Stimulated activated naive CD8-positive, alpha-beta T cell treated with anti-CD3 and anti-CD28 coated beads, Interleukin-15, Interleukin-2, amounts not matched to agents 100 U/mL and 50 U/mL, for 24 hours (primary cell): ENCODE measurements at places on chromosomes 16 and 17.

DNA sequence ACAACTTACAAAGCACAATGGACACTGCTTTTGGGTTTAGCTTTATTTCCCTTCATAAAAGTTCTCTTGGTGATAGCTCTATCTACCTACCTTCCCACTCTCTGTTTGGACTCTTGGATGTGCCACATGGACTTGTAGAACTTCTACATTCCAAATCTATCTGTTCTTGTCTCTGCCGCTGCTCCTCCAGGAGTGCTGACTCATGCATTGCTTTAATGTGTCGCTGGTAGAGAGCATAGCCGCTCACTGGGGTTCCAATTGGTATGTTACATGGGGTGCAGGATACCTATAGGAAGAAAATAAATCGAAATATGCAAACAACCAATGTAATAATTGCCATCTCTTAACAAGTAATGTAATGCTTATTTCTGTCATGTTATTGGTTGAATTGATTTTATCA, 92.1 kb downstream of the TTC19 start:
- no peak for DNase-seq

GRCh38 chr16:14303639-14304394, 232.7 kb downstream of the MRTFB start:
- no peak for DNase-seq

DNA sequence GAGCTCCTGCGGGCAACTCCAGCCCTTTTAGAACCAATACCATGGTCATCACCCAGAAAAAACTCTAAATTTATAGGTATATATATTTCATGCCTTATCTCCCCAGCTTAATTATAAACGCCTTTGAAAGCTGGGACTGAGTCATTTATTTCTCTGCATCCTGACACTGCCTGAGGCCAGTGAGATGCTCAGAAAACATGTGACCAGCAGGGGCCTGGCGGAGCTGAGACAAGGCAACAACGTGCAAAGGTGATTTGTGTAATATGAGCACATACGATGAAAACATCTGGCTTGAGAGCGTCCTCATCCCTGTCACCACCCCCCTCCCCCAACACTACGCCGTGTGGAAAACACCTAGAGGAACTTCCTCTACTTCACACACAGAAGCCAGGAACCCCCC, 22.7 kb downstream of the NXN start:
- DNase-seq = no peak

- DNase-seq = peak; percentile 44
Observed at GRCh38 chr16:84730406-84731106, 30.8 kb downstream of the USP10 start.

DNA sequence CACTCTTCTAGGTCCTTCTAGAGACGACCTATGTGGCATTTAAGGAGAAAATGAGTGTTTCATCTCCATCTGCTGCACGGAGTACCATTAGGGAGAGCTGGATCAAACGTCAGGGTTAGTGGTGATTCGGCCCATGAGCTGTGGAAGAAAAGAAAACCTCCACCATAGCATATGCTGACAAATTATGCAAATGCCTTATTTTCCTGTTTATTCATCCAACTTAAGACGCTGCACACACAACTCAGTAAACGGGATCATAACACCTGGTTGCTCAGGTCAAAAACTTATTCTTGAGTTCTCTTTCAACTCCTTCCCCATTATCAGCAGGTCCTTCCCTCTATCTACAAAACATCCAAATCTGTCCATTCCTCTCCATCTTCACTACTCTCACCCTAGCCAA, 1.3 kb upstream of the MOSMO start:
- DNase-seq = no peak
